ENCODE measurements at places on chromosomes 12 and 14.

DNA sequence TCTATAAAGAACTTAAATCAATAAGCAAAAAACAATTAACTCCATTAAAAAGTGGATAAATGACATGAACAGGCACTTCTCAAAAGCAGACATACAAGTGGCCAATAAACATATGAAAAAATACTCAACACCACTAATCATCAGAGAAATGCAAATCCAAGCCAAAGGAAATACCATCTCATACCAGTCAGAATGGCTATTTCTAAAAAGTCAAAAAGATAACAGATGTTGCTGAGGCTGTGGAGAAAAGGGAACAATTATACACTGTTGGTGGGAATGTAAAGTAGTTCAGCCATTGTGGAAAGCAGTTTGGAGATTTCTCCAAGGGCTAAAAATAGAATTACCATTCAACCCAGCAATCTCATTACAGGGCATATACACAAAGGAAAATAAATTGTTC is 234.5 kb upstream of the PLXNC1 start:
- DNase-seq, result no peak

DNA sequence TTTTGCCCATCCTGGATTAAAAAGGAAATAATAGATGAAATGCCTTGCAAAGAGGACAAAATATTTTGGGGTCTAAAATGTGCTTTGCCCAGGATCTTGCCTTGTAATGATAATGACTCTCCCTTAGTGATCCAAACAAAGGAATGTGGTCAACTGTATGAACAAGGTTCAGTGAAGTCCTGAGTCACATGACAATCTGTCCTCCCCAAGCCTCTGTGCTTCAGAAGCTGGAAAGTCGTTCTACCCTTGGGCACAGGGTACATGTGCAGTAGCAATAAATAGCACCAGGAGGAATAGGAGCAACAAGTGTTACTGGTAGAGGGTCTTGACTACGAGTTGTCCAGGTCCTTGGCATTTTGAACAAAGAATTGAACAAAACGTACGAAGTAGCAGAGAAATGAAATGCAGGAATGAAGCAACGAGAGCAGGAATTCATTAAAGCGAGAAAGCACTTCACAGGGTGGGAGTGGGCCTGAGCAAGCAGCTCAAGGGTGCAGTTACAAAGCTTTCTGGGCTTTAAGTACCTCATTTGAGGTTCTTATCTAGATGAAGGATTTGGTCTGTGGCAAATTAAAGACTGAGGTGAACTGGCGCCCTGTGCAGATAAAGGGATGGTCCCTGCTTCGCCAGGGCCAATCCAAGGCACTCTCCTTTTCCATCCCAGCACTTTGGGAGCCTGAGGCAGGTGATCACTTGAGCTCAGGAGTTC is 65.8 kb downstream of the RESF1 start:
- no peak for DNase-seq

GRCh38 chr12:132237772-132238487 is 91.5 kb downstream of the GALNT9 start:
- DNase-seq, result no peak

- peak; percentile 1 for DNase-seq
These were observed 73.8 kb upstream of the PTPRR start for GRCh38 chr12:70994217-70994788.

- DNase-seq, result peak; percentile 86
These were observed 29.8 kb downstream of the NCOR2 start for GRCh38 chr12:124537525-124538193.

DNA sequence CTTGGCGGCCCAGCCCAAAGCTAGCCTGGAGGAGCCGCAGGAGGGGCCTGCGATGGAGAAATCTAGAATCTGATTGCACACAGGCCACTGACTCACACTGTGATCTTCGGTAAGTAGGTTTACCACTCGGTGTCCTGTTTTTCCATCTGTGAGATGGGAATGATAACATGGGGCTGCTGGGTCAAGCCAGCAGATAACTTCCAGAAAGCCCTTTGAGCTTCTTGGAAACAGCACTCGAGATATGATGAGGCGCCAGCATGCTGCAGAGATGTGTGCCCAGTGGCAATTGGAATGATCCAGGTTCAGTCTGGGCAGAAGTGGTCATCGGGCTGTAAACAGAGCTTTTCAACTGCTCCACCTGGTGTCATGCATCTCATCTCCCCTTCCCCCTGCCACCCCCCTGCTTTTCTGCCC is 771.3 kb upstream of the TBX3 start:
- DNase-seq, result no peak

DNA sequence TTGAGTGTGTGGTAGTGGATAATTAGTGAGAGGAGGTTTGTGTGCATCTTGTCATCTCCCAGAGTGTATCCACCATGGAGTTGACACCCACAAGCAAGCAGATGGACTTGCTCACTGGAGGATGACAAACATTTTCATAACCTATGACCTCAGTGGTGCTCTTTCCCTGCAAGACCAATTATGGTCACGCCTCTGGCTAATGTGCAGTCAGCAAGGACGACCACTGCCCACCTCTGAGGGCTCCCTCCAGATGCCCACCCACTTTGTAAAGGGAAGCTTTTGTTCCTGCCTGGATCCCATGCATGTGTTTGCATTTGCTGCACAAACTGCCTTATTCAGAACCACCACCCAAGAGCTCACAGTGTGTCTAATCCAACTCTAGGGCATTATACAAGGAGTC is 982.8 kb downstream of the TMEM121 start:
- DNase-seq, result no peak

DNA sequence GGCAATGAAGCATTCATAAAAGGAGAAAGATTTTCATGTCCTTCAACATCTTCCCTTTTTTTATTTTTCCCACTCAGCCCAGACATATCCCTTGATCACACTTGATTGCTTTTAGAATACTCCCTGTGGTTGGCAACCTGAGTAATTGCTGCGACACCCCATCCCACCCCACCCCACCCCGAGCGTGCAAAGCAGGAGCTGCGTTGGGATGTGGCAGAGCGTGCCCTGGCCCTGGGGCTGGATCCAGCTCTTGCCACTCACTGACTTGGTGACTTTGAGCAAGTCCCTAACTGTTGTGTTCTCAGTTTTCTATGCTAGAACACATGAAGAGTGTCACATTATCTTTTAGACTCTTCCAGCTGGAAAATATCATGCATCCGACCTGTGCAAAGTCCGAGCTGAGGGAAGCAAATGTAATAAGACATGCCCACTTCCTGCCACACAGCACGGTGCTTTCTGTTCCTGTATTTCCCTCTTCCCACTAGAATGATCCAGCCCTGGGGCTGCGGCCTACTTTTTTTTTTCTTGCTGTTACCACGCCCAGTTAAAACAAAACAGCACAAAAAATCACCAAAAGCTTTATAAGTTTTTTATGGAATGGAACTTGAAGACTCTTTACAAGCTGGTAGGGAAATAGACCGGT is 4.0 kb downstream of the ASCL4 start:
- DNase-seq, result peak; percentile 36

DNA sequence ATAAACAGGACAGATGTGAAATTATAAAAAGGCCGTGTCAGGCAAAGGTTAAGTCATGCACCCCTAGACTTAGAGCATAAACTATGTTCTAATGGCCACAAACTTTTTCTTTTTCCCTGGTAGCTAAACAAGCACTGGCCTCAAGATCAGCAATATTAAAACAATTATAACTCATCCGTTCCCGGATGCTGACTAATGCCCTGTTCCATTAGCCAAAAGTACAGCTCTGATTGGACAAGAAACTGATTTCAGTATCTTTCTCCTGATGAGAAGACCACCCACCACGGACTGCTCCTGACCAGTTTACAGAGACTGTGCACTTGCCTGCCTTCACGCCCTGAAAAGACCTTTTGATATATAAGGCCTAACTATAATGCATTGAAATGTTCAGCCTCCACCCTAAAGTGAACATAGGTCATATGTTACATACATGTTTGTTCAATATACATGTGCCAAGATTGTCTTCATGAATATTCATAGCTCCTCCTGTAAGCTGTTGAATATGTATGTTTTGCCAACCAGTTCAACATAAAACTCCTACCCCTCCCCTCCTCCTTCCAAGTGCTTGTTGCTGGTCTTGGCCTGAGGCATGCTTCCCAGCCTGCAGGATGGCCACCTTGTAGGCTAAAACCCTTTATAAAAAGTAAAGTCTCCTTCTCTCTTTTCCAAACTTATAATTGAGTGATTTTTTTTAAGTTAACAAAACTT is 162.0 kb downstream of the IPO8 start:
- no peak for DNase-seq

GRCh38 chr12:115598871-115599811 is 678.4 kb downstream of the MED13L start:
- DNase-seq, result peak; percentile 80

DNA sequence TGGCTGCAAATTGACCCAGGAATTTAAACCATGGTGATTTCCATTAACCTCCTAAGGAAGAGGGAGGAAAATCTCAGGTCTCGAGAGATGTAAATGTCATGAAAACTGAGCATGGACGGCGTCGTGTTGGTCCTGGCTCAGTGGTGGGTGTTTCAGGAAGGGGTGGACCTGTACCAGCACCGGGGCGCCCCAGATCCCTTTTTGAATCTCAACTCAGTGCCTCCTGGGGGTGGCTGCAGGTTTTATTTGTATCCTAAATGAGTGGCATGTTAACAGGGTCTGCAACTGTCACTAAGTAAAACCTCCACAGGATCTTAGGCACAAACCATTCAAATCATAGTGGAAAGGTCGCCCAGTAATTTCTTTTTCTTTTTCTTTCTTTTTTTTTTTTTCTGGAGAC is 101.3 kb downstream of the ASCL4 start:
- DNase-seq, result no peak

- no peak for DNase-seq
These were observed 59.1 kb downstream of the LRP6 start for GRCh38 chr12:12207746-12208145.

- no peak for DNase-seq
These were observed 20.0 kb upstream of the SLC16A7 start for GRCh38 chr12:59575826-59576225.

DNA sequence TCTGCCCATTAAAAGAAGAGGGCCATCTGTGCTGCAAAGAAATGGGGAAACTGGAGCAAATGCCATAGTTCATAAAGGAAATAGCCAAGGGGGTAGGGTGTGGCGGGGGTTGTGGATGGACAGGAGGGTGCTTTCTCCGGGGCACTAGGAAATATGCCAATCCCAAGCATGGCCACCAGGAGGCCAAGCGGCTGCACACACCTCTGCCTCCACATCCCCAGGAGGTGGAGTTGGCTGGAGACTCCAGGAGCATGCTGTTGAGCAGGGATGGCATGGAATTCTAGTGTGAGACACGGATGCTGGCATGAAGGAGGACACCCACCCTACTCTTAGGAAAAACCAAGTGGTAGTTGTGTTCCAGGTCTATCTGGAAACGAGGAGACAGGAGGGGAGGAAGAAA is 25.2 kb downstream of the NID2 start:
- DNase-seq, result no peak

- DNase-seq, result no peak
These were observed 40.0 kb upstream of the PCNX4 start for GRCh38 chr14:60051721-60052221.

- DNase-seq, result peak; percentile 19
These were observed 890 bp upstream of the KIF26A start for GRCh38 chr14:104137297-104138097.

- DNase-seq, result no peak
These were observed 120.5 kb upstream of the NAV3 start for GRCh38 chr12:77710209-77710608.

DNA sequence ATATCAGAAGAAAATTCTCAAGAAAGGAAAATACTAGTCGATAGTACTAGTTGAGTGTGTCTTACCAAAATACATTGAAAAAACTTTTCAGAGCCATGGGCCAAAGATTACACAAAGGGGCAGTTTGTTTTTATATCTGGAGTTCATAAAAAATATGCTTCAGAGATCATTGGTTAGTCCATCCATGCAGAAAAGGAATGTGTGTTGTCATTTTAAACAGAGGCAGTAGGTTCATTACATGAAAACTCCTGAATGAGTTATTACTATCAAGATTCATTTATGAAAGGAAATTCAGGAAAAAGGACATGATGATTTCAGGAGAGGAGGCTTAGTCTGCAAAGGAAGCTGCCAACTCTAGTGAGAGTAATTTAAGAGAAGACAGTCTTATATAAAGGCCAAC is 354.8 kb downstream of the AEBP2 start:
- no peak for DNase-seq

DNA sequence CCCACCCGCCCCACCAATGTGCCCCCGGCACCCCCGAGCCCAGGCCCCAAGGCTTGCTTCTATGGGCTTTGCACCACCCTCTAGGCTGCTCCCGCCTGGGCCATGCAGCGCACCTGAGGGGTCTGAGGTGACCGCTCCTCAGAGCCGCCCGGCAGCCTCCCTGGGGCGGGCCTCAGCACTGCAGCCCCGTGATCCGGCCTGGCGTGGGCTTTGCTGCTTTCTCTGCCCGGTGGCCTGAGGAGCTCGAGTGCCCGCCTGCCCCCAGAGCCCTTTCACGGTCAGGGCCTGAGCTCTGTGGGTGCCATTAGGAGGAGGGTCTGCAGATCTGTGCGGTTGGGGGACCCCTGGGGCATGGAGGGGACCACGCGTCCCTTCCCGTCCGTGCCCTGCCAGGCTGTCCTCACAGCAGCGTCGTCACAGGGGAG is 6.2 kb downstream of the MTA1 start:
- no peak for DNase-seq

DNA sequence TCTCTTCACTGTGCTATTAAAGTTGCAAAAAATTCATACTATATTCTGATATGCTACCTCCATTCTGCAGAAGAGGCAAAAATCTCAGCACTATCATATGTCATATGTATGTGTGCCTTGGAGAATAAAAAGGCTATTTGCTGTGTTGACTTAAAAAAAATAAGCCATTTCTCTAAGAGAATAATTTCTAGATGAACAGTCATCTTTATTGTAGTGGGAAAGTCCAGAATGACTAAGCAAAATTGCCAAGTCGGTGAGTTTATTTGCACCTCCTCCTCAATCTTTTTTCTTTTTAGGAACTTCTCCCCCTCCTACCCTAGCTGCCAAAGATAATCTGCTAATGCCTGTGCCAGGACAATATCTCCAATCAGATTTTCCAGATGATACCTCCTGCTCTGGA is 353.8 kb upstream of the FAR2 start:
- no peak for DNase-seq

DNA sequence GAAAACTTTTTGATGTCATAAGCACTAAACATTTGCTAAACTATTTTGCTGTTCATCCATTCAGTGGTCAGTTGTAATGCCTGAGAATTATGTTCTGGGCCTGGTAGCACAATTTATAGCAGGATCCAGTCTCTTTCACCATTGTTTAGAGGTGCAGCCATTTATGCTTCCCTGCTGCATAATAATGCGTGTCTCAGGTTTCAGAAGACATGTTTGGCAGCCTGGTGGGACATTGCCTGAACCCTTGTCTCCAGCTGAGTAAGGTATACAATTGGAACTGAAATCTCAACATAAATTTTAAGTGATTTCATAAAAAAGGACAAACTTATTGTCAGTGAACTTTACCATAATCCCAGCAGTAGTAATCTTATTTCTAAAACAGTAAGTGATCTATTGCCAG is 94.8 kb downstream of the POLR3B start:
- DNase-seq, result no peak

All from pons (tissue), 1 donor.